ENCODE measurements at places on chromosomes 4 and X. TPM values are rescaled to one million over a fixed set of nuclear protein-coding genes. Genes with fewer than 3 reads are reported as not detected.

Gene AKAP14
- total RNA-seq = 24.0 TPM

DNA sequence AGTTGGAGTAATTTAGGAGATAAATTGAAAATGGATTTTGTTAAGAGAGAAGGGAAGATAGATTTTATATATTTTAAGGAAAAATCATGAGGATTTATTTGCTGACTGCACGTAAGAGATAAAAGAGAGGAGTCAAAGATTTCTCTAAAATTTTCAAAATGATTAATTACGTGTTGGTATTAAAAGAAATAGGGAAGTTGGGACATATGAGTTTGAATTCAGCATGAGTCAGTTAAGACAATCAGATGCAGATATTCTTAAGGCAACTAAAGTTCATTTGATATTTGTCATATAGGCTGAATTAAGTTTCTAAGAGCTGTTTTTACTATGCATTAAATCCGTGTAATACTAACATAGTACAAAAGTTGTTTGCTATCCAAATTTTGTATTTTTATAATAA lies 46.9 kb downstream of the TET2 start:
- no peak for DNase-seq

Gene MRPL1
- total RNA-seq = 16.6 TPM

DNA sequence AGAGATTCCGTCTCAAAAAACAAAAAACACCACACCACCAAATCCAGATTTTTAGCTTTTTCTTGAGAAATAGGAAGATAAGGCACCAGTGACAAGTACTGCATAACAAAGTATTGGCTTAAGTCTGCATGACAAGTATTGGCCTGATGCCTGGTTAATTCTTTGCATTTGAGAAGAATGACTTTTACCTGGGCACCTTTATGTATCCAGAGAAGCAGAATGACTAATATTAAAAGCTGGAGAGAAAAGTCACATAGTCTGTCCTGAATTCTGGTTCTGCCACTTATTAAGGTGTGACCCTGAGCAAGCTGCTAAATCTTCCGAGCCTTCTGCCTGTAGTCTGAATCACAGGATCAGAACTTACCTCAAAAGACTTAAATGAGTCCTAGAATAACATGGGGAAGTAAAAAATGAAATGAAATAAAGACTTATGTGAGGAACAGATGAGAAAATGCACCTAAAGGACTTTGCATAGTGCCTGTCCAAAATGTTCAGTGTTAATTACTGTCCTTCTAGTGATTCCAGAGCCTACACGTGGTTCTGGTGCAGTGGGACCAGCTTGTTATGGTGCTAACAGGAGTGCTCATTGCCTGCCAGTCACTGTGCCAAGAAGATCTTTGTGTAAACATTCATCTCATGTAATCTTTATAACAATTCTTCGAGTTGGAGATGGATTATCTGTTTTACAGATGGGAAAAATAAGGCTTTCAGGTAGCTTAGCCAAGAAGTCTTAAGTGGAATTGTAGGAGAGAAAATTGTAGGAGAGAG lies 31.6 kb downstream of the UGDH start:
- no peak for DNase-seq

Gene FGFRL1
- total RNA-seq = 13.7 TPM

DNA sequence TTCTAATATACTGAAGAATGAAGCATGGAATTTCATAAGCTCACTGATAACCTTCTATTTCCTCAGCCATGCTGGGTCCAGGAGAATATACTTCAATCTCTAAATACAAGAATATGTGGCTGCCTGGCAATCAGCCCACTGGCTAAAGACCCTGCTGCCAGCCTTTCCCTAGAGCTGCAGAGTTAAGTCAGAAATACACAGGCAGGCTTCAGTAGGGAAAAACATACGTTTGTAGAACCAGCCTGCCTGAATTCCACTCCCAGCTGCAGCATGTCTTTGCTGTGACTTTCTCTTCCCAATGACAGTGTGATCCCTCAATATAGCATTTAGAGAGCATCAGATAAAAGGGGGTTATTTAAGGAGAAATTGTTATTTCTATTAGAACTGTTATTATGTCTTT lies 289.1 kb downstream of the PCDH19 start:
- no peak for DNase-seq

Data from testis (tissue), 5 donors.